ENCODE measurements at places on chromosomes 5 and 9. TPM values are rescaled to one million over a fixed set of nuclear protein-coding genes. Genes with fewer than 3 reads are reported as not detected.

DNA sequence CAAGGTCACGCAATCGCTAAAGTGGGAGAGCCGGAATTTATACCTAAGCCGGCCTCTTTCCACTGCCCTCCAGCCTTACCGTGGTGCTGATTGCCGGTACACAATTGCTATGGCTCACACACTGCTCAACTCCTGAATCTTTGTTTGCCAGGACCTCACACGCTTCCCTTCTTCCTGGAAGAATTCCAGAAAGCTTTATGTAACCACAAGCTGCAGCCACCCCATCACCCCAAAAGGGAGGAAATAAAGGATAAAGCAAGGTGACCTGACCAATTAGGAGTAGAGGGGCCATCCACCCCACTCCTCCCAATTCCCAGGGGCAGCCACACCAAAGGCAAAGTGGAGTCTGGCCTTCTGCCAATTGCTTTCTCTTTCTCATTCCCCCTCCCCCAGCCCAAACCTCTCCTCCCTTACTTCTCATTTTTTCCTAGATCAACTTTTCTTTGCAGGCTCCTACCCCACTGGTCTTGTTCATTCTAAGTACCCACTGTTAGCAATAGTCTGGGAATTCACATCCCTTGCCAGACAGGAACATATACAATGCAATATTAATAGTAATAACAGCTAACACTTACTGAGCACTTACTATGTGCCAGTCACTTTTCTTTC lies 18.0 kb upstream of the CDC23 start:
- DNase-seq = no peak

Gene TMC1
- 0.78 TPM for total RNA-seq

Gene RNF130
- 78.0 TPM for total RNA-seq

Gene ABCA1
- 27.3 TPM for total RNA-seq

Gene MYOT
- 0.31 TPM for total RNA-seq

Measured in occipital lobe (tissue), 3 donors.